ENCODE measurements at places on chromosomes 5 and 9.

GRCh38 chr5:143316337-143316736 is 87.1 kb downstream of the NR3C1 start:
- DNase-seq: no peak

- no peak for DNase-seq
Measured at GRCh38 chr5:128318691-128319090, 219.4 kb downstream of the FBN2 start.

DNA sequence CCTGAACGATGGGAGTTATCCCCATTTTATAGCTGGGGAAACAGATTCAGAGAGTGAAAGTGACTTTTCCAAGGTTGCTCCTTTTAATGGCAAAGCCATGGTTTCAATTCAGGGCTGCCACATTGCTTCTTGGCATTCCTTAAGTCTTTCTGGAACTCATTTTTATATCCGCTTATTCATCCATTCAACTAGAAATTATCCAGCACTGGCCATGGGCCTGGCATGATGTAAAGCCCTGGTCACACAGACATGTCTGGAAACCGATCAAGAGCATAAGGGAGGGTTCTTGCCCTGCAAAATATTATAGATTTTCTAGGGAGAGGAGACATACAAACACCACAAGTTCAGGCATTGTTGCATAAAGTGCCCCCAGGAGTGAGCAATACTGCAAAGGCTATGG is 43.0 kb upstream of the COL15A1 start:
- DNase-seq: no peak

DNA sequence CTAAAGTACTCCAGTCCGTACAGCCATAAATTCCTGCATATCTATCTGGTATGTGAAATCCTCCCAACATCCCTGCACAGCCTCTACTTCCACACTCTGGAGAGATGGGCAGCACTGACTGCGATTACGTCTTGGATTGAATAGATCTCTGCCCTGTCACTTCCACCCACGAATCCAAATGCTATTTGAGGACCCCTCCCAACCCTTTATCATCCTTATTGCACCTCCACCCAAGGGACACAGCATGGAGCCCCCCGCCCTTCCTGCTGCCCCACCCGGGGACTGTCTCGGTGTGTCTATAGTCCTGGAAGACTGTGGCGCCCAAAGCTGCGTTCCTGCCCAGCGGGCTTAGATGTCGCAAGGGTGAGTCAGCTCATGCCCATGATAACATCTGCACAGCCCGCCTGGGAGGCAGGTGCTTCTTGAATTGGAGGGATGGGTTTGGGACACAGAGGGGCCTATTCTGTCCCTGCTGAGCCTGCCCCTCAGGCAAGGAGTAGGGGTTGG is 105.7 kb upstream of the HAND1 start:
- no peak for DNase-seq

GRCh38 chr9:74644023-74644422 is 146.9 kb downstream of the RORB start:
- DNase-seq: no peak

- no peak for DNase-seq
Measured at GRCh38 chr5:32827981-32828380, 116.9 kb downstream of the NPR3 start.

DNA sequence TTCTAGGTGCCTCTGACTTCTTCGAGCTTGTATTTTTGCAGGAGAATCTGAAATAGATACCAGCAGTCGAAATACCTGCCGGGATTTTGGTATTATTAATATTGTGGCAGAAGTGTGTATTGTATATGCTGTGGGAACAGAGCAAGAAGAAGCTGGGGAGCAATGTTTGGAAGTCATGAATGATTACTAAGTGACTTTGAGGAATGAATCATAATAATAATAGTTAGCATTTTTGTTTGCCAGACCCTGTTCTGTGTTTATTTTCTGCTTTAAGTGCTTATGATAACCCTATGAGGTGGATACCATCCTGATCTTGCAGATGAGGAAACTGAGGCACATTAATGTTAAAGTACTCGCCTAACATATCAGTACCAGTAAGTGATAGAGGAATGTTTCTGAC is 32.4 kb downstream of the RAB24 start:
- no peak for DNase-seq

DNA sequence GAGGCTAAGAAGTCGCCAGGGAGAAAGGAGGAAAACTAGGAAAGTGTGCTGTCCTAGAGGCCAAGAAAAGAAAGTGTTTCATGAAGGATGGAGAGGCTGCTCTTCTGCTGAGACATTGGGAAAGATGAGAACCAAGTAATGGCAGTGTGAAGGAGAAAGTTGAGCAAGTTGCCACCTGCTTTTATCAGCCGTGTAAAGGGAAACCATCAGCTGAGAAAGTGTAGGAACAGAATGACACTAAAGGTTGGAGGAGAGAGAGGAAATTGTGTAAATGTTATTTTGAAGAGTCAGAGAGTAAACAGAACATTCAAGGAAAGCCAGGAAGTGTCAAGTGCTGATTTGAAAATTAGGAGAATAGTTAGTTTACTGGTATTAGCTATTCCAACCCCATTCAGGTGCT is 125.0 kb downstream of the CEMIP2 start:
- no peak for DNase-seq

DNA sequence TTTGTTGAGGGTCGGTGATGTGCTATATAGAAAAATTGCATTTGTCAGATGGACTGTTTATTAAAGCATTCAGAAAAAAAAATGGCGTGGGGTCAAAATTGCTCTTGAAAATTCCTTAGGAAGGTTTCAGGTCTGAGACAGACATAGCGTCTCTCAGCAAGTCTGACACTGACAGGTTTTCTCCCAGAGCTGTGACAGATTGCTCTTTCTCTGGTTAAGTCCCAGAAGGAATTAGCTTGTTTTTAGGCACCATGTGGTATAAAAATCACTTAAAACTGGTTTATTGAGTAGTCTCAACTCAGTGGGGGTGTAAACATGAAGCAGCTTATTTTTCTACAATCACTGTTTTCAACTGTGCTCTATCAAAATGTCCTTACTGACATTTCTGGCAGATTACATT is 1379.8 kb downstream of the MAT2B start:
- DNase-seq: no peak

DNA sequence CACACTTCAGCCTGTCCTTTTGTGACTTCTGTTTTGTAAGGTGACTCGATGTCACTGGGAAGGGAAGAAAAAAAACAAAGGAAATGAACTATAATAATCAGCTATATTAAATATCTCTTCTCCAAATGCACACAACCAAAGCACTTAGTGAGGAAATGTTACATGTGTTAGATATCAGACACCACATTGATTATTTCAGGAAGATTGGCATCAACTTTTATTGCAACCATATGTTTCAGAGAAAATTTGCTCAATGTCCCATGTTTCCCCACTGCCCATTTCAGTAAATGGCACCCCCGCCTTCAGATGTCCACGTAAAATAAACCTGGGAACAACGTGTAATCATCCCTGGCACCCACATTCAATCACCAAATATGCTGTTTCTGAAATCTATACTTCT is 151.8 kb downstream of the EPB41L4A start:
- no peak for DNase-seq

- DNase-seq: no peak
Measured at GRCh38 chr9:131169563-131170240, 44.3 kb downstream of the NUP214 start.

- no peak for DNase-seq
Measured at GRCh38 chr5:59553992-59554391, 339.5 kb downstream of the PDE4D start.

GRCh38 chr5:82066791-82067190 is 95.0 kb downstream of the ATG10 start:
- DNase-seq: no peak

GRCh38 chr9:76290555-76290954 is 103.7 kb downstream of the RFK start:
- no peak for DNase-seq

DNA sequence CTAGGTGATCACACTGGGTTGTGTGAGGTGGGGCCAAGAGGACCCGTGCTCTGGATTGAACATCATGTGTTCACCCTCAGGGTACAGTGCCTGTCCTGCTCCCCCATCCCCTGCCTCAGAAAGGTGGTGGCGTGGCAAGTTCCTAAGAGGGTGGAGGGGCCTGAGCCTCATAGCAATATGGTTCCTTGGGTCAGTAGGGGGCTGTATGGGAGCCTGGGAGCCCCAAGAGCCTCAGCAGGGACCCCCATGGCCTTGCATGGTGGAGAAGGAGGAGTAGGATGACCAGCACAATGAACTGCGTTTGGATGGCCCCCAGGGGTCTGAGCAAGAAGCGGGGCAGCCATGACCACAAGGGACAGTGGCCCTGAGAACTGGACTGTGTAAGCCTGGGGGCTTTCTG is 89.6 kb upstream of the SHB start:
- DNase-seq: no peak

GRCh38 chr9:136193891-136194279 is 11.0 kb downstream of the LHX3 start:
- no peak for DNase-seq

- DNase-seq: no peak
Measured at GRCh38 chr5:58043032-58043945, 416.6 kb downstream of the PLK2 start.

GRCh38 chr9:133188006-133188842 is 20.8 kb downstream of the OBP2B start:
- peak; percentile 55 for DNase-seq

DNA sequence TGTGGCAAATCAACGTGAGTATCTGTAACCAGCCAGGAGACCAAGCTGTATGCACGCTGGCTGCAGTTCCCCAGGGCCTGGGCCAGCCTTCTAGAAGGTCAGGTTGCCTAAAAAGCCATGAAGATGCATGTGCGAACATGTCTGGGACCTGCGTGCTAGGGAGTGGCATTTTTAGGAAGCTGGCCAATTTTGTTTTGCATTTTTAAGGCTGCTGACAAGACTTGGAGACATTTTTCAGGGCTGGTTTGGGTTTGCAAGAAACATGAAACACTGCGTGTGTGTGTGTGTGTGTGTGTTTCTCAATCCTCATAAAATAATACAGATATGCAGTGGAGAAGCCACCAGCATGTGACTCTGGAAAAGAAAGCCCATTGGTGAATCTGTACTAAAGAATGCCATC is 5.1 kb downstream of the TGFBI start:
- DNase-seq: no peak

- DNase-seq: no peak
Measured at GRCh38 chr5:39024005-39024404, 50.2 kb downstream of the RICTOR start.

GRCh38 chr9:34123682-34124081 is 2.8 kb downstream of the DCAF12 start:
- no peak for DNase-seq

DNA sequence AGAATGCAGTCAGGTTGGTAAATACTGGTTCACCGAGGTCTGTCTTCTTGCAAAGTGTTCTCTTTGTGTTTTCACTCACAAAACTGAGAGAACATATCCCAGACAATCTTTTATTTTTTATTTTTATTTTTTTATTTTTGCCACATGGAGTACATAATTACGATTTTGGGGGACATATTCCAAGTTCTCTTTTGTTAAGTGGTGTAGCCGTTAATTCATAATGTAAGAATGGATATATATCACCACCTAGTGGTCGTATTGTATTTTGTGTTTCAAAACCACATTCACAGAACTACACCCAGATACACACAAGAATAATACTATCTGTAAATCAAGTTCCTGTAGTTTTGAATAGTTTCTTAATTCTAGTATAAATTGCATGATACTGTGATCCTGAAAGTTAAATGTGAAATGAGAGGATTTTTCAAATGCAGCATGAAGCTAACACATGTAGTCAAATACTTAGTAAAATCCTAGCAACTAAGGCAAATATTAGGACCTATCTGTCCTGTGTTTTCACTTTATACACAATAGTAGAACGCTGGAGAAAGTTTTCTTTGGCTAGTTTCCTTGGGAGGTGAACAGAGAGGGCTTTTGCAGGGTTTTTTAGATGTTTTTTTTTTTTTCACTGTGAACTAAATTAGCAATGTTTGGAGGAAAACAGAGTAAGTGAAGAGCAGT is 92.7 kb downstream of the VCAN start:
- no peak for DNase-seq

- DNase-seq: no peak
Measured at GRCh38 chr5:157198277-157198986, 17.8 kb downstream of the ITK start.

GRCh38 chr5:170638051-170638450 is 134.2 kb downstream of the KCNIP1 start:
- DNase-seq: no peak

DNA sequence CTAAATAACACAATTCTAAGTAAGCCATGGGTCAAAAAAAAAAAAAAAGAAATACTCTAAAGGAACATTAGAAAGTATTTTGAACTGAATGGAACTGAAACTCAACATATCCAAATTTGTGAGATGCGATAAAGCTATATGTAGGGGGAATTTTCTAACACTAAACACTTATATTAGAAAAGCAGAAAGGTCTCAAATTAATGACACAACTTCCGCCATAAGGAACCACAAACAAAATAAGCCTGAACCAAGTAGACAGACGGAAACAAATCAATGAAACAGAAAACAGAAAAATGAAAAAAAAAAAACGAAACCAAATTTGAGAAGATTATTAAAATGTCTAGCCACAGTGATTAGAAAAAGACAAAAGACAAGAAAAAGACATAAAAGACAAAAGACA is 39.9 kb downstream of the ADAMTS6 start:
- DNase-seq: no peak

GRCh38 chr5:53259176-53259575 is 149.6 kb upstream of the MOCS2 start:
- no peak for DNase-seq

- no peak for DNase-seq
Measured at GRCh38 chr9:8474937-8475336, 675.4 kb upstream of the DMAC1 start.

- DNase-seq: no peak
Measured at GRCh38 chr5:27341342-27341741, 303.0 kb upstream of the CDH9 start.

DNA sequence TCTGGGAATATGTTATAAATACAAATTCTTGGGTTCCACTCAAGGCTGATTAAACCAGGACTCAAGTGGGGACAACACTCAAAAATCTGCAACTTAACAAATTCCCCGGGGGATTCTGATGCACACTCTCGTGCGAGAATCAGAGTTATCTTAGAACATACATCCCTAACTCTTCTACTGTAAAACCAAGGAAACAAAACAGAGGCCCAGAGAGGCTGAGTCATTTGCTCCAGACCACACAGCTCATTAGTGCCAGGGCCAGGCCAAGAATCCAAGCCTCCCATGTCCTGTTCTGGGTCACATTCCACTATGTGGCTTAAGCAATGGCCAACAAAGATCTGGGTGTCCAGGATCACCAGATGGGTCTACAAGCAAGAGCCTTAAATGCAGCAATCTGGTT is 166.0 kb downstream of the ADAMTS12 start:
- DNase-seq: no peak

GRCh38 chr5:147245381-147246165 is 10.7 kb downstream of the STK32A start:
- DNase-seq: no peak

- DNase-seq: no peak
Measured at GRCh38 chr5:174616036-174616435, 108.3 kb upstream of the MSX2 start.

DNA sequence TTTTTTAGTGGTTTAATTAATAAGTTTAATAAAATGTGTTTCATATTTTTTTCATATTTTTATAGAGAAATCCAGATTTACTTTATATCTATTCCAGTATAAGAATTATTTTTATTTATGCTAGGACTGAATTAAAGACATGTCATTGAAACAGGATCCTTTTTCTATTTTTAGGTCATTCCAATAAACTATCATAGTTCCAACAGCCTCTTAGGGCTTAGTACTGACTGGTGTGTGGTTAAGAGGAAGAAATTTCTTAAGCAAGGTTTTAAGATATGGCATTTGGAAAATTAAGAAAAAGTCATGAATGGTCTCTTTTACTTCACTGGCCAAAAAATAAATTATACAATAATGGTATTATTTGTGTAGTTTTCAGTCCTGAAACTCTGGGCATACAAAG is 31.2 kb upstream of the PRR16 start:
- no peak for DNase-seq

Data from nephron progenitor cell (in vitro differentiated cells).